ENCODE measurements at places on chromosomes 13 and 19.

- no peak for DNase-seq
Observed at GRCh38 chr13:60258349-60258748, 94.6 kb upstream of the DIAPH3 start.

- DNase-seq = peak; percentile 73
Observed at GRCh38 chr19:48842789-48843162, 6.5 kb upstream of the HSD17B14 start.

DNA sequence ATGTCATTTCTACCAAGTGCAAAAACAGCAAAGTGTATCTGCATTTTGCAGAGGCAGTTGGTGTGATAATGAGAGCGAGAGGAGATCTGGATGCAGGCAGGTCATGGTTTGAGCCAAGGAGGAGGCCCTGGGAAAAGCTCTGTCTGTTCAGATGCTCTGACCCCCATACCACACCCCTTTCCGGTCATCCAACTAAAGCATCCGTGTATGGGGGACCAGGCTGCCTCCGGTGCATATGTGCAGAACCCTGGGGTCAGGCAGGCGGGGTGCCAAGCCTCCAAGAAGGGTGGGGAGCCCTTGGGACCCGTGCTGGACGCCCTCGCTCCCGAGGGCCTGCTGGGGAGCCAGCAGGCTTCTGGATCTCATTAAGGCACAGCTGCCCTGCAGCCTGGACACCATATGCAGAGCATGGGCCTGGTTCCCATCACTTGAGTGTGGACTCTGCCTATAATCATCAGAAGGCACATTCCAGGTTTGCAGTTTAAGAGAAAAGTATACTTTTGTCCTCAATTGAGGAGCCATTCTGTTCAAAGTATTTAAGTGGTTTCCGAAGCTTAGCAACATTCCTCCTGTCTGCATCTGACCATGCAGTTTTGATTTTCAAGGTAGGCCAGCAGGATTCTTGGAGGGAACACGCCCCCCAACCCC, 56.1 kb downstream of the ALOX5AP start:
- no peak for DNase-seq

DNA sequence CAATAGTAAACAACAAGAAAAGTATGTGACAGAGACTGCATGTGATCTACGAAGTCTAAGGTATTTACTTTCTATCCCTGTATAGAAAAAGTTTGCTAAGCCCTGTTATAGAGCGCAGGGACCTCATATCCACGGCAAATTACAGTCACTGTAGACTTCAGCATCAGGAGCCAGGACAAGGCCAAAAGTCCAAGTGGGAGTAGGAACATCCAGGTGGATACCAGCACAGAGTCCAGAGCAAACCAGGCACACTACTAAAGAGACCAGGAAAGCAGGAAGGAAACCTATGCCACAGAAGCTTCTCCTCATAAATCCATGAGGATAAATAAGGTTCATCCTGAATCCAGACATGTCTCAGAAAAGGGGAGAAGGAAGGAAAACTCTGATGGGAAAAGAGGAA, 342.2 kb upstream of the HTR2A start:
- DNase-seq = no peak

DNA sequence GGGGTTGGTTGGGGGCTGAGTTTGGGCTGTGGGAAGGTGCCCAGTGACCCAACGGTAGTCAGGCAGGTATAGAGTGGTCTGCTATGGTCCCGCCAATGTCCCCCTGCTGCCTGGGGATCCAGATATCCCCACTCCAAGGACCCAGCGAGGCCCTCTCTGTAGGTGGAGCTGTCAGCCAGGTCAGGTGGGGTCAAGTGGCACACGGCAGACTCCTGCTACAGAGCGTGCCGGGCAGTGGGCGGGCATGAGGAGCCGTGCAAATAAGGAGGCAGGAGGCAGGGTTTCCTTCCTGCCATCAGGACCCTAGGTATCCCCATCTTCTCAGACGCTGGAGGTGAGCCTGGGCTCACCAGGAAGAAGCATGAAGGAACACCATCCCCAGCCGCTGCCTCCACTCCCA, 14.9 kb downstream of the EVI5L start:
- DNase-seq = no peak

DNA sequence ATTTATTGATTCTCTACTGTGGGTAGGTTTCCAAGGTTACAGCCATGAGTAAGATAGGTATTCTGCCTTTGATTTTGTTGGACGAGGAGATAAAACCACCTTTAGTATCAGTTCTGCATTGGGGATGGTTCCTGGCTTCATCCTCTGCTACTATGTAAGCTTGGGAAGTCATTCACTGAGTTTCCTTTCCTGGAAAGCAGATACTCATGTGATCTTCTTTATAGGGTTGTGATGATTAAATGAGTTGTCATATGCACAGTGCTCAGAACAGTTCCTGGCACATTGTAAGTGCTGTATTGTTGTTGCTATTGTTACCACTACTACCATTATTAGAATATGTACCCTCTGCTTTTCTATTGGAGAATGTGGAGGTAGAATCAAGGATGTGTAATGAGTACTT, 13.1 kb upstream of the WTIP start:
- DNase-seq = no peak

DNA sequence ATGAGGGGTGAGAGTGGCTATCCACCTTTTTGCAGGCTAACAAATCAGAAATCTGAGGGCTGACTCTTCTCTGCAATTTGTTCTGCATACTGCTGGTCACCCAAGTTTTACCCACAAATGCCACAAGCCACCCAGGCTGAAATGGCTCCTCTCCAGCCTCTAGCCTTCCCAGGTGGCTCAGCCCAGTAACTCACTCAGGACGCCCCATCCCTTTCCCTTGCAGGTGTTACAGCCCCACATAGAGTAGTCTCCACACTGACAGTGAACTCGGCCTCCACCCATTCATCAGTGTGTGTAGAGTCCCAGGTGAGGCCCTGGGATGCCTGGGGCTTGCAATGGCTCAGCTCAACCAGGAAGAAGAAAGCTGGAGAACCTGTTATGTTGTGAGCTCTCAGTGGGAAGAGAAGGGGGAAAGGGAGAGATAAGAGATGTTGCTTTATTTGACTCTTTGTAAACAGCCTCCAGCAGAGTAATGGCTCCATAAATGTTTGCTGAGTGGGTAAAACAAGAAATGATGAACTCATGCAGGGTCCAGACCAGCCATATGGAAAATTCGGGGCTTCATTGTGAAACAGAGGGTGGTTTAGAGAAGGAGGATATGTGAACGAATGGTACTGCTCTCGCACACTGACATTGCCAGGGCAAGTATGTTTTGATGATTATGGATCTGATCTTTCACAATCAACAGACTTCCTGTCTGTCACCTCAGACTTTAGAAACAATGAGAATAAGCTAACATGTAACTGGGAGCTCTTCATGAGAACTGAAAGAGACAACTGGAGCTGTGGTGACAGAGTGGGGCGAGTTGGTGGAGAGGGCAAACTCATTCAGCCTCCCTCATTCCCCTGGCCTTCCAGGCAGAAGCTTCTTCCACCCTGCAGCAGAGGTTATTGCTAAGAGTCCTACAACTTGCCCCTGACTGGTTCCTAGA, 74.2 kb upstream of the RFC3 start:
- no peak for DNase-seq

- DNase-seq = no peak
Observed at GRCh38 chr19:30017172-30017571, 75.1 kb downstream of the URI1 start.

- DNase-seq = no peak
Observed at GRCh38 chr13:30292325-30292724, 15.0 kb downstream of the KATNAL1 start.

DNA sequence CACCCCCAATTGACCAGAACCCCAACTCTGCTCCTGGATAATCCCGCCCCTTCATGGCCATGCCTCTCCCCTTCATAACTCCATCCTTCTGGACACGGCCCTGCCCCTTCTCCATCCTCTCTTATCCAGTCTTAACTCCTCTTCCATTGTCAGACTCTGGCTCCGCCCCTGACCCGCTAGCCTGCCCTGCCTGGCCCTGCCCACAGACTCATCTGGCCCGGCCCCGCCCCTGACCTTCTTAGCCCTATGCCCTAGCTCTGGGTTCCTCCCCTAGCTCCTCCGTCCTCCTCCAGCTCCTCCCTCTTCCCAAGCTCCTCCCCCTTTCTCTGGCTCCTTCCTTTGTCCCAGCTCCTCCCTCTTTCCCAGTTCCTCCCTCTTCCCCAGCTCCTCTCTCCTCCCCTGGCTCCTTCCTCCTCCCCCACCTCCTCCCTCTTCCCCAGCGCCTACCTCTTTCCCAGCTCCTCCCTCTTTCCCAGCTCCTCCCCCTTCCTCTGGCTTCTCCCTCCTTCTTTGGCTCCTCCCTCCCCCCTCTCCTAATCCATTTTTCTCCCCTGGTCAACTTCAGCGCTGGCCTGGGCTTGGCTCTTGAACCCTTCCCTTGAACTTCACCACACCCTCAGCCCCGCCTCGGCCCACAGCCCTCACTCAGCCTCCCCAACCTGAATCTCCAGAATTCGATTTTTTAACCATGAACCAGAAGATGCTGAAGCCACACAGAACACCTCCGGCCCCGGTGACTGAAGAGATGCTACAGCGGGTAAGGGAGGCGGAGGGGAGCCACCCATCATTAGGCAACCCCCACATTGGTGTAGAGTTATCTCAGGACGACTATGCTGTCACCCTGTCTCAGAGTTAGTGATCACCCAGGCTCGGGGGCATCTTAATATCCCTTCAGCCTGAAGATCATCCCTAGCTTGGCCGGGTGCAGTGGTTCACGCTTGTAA, 9.2 kb upstream of the ZNF358 start:
- DNase-seq = no peak

DNA sequence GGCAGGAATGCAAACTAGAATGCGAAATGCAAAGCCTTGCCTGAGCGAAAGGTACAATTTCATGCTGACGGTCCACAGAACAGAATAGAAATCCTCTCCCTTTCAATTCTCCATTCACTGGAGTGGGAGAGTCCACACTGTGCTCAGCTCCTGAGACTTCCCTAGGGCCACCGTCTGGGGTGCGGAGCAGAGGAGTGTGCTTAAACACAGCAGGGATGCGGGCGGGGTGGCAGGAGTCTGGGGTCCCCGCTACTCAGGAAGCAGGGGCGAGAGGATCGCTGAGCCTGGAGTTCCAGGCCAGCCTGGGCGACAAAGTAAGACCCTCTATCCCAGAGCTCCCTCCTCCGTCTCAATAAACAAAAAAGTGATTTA, 552 bp upstream of the ZNF816 start:
- no peak for DNase-seq

DNA sequence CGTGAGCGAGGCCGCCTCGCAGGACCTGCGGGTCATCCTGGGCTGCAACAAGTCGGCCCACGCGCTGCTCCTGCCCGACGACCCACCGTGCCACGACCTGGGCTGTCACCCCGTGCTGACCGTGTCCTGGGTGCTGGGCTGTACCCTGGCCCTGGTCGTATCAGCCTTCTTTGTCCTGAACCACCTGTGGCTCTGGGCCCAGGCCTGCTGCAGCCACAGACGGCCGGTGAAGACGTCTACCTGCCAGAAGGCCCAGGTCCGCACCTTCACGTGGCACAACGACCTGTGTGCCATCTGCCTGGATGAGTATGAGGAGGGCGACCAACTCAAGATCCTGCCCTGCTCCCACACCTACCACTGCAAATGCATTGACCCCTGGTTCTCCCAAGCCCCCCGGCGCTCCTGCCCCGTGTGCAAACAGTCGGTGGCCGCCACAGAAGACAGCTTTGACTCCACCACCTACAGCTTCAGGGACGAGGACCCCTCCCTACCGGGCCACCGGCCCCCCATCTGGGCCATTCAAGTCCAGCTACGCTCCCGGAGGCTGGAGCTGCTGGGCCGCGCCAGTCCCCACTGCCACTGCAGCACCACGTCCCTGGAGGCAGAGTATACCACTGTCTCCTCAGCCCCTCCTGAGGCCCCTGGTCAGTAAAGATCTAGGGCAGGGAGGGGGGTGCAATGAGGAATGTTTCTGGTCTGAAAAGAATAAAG, 1.1 kb downstream of the ZNRF4 start:
- no peak for DNase-seq

DNA sequence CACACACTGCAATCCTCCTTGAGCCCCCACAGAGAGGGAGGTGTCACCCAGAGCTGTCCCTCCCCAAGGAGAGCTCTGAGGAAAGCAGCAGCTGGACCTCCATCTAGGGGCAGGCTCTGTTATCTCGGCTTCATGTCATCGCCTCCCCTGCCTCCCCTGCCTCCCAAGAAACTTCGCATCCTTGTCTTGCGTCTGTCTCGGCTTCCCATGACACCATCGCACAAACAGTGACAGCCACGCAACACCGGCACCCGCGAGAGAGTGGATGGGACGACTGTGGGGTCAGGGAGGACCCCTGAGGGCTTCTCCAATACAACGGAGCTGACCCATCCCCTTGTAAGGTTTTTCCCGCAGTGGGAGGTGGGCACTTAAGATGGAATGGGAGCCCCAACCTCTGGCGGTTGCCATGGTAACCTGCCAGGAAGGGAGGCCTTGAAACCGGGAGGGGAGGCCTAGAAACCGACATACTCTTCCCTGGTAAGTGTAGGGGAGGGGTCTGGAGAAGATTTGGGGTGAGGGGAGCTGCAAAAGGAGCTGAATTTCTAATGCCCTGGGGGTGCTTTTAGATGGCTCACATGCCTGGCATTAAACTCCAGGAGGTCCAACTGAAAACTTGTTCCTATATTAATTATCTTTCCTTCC, 16.3 kb downstream of the TLE2 start:
- no peak for DNase-seq

GRCh38 chr13:112606109-112607001, 18.4 kb upstream of the TUBGCP3 start:
- DNase-seq = peak; percentile 72

DNA sequence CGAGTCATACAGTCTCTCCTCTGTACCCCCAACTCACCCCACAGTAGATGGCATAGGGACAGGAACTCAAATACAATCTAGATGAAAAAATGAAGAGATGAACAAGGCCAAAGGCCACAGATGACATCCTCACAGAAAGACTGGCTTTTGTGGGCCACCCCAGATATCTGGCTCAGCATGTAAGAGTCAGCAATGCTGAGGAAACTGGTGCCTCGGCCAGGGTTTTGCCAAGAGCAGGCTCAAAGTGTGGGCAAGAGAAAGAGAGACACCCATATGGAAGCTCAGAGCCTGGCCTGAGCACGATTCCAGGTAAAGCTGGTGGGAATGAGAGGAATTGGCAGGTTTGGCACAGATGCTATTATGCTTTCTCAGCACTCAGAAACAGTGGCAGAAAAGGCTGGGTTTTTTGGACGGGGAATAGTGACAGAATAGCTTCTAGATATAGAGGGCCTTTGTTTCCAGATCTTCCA, 460.6 kb downstream of the FOXO1 start:
- no peak for DNase-seq

DNA sequence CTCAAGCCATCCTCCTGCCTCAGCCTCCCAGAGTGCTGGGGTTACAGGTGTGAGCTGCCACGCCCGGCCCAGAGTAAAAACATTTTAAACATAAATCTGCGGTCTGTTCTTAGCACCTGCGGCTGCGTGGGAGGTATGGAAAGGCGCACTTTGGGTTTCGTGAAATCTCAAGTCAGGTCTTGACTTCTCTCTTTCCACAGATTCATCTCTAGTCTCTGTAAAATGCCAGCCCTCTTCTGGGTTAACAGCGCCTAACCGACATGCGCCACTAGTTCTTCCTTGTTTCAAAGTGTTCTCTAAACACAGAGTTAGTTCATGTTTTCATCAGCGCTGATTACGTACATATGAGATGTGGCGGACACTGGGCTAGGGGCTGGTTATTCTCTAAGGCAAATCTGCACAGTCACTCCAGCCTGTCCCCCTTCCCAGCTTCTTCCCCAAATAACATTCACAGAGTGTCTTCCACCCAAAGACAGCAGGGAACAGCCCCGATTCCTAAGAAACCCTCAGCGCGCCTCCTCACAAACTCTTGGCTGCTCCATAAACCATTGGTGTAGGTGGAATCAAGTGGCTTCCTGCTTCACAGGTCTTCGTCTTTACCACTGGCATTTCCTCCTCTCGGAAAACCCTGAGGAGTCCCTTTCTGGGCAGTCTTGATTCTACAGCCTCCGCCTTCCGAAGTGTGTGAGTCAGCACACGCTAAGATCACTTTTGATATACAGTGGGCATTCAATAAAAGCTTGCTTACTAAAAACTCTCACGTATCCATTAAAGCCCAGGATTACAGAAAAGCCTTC, 1.4 kb downstream of the PARP4 start:
- DNase-seq = no peak
